ENCODE measurements at places on chromosomes 12 and 14.

- DNase-seq, result no peak
These were observed 116.6 kb upstream of the BCL2L14 start for GRCh38 chr12:11954181-11954580.

DNA sequence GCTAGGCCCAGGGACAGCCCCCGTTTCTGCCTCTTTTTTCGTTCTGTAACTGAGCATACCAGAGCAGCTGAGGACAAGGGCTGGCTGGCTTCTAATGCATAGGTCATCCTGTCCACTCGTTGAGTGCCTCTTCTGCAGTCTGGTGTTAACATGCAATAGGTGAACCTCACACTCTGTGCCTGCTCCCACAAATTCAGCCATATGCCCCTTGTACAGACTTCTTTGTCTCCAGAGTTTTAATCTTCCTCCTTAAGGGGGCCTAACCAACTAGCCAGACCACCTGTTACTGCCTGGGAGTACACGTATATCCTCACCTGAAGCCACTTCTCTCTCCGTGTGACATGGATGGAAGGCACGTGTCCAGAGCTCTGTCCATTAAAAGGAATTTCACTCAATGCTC, 111.1 kb downstream of the SLC15A4 start:
- no peak for DNase-seq

DNA sequence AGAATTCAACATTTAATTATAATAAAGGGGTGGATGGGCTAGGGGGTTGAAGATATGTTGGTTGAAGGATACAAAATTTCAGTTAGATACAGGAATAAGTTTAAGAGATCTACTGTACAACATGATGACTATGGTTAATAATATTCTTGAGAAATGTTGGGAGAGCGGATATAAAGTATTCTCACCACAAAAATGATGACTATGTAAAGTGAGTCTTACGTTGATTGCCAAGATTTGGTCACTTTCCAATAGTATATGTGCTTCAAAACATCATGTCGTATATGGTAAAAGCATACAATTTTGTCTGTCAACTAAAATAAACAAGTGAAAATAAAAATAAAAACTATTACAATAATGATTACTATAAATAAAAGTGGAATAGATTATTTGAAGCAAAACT, 802.0 kb downstream of the C12orf50 start:
- DNase-seq, result no peak

DNA sequence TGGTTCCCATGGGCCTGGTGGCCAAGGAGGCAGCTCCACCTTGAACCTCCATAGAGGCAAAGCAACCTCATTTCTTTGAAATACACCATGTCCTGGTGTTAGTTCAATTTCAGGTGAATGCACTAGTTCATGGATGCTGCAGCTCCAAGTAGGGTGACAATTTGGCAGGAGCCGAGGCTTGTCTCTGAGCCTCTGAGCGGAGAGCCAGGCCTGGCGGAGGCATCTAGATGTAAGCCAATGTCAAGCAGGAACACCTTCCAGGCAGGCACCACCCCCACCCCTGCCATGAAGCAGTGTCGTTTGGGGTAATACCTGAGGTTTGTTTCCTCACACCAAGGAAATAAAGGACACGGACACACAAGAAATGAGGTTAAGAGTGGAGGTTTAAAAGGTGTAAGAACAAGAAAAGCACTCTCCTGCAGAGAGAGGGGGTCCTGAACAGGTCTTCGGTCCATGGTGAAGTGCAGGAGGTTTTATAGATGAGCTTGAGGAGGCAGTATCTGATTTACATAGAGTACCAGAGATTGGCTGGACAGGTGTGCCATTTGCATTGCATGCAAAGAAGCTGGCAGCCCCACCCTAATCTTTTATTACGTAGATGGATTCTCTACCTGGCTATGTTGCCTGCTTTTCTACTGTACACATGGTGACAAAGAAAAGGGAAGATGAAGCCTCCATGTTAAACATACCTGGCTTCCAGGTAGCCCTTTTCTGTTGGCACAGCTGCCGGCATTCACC, 60.3 kb downstream of the RIN3 start:
- DNase-seq, result no peak

DNA sequence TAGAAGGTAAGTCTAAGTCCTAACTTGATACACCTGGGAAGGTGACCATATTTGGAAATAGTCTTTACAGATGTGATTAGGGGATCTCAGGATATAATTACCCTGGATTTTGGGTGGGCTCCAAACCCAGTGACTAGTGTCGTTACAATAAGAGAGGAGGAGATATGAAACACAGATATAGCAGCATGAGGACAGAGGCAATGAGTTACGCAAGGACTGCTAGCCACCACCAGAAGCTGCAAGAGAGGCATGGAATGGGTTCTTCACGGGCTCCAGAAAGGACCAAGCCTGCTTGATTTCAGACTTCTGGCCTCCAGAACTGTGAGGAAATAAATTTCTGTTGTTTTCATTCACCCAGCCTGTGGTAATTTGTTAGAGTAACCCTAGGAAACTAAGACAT, 28.6 kb downstream of the FGFR1OP2 start:
- no peak for DNase-seq

Measured in right renal cortex interstitium (tissue), 3 donors.